Left lobe of liver (tissue), 2 donors: ENCODE measurements at places on chromosomes 16 and 17. TPM values are rescaled to one million over a fixed set of nuclear protein-coding genes. Genes with fewer than 3 reads are reported as not detected.

Gene CACNG4
- 0.10 TPM for total RNA-seq

Gene DHX58
- total RNA-seq: 30.3 TPM

Gene P2RX1
- 0.13 TPM for total RNA-seq

Gene SMYD4
- 6.4 TPM for total RNA-seq

Gene KRT28
- total RNA-seq: not detected

Gene MT1A
- total RNA-seq: 141 TPM

Gene ZFP3
- 0.83 TPM for total RNA-seq

Gene ALOX15B
- total RNA-seq: 0.35 TPM

Gene SPATA22
- not detected for total RNA-seq

Gene SCN4A
- 0.10 TPM for total RNA-seq

Gene MT1E
- total RNA-seq: 1,576 TPM

Gene ZNF594
- 2.3 TPM for total RNA-seq

Gene MYO15B
- total RNA-seq: 34.2 TPM

Gene RGS9
- total RNA-seq: 3.0 TPM

Gene KRT14
- total RNA-seq: not detected

Gene SALL1
- total RNA-seq: 27.9 TPM

Gene CA7
- total RNA-seq: not detected

Gene NEK8
- 3.2 TPM for total RNA-seq

Gene TBC1D3B
- 5.7 TPM for total RNA-seq

Gene TM4SF5
- total RNA-seq: 79.0 TPM

Gene PSMD12
- total RNA-seq: 28.1 TPM

Gene AGRP
- total RNA-seq: not detected

Gene SULT1A4
- 8.3 TPM for total RNA-seq

Gene CLEC10A
- total RNA-seq: 1.1 TPM

Gene MFAP4
- total RNA-seq: 2.8 TPM

Gene ACSF3
- total RNA-seq: 25.5 TPM

Gene CDRT4
- total RNA-seq: 1.7 TPM

Gene ICAM2
- total RNA-seq: 5.3 TPM

Gene RPRML
- total RNA-seq: not detected

Gene RASL10B
- total RNA-seq: 2.3 TPM

Gene ZNF785
- 11.8 TPM for total RNA-seq

Gene FBXL16
- total RNA-seq: 0.30 TPM

Gene EVPL
- total RNA-seq: 0.53 TPM

Gene CETP
- total RNA-seq: 3.8 TPM

Gene KRTAP4-11
- total RNA-seq: not detected

Gene CCL13
- total RNA-seq: not detected

Gene SPIRE2
- 8.7 TPM for total RNA-seq

Gene TMC7
- 0.30 TPM for total RNA-seq

Gene PIK3R6
- total RNA-seq: 0.18 TPM

Gene DUSP14
- total RNA-seq: 10.6 TPM

Gene PPM1E
- 0.83 TPM for total RNA-seq

Gene GRB7
- 12.0 TPM for total RNA-seq

Gene GH2
- total RNA-seq: not detected

Gene ABCC11
- 5.8 TPM for total RNA-seq

Gene BICDL2
- total RNA-seq: 0.58 TPM

Gene CMTM1
- total RNA-seq: 0.98 TPM

Gene HOXB9
- total RNA-seq: 0.13 TPM

Gene VTN
- total RNA-seq: 3,241 TPM
